Hepatocyte (in vitro differentiated cells): ENCODE measurements at places on chromosomes 11 and 22.

DNA sequence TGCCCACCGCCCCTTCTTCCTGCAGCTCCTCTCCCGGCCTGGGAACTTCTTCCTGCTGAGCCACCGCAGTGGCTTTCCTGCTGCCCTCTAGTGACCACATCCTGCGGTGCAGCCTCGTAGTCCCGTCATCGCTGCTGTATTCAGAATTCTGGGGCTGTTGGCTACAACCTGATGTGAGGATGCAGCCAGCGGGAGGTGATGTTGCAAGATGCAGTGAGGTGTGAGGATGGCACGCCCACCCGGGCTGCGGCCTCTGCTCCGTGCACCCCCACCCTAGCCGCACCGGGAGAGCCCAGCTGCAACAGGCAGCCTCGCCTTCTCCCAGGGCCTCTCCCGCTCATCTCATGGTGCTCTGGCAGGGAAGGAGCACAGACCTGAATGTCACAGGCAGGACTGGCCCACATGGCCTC lies 10.1 kb downstream of the CHST1 start:
- peak; percentile 89 for DNase-seq

GRCh38 chr22:23909296-23909898 lies 15.2 kb downstream of the MIF start:
- DNase-seq: no peak

DNA sequence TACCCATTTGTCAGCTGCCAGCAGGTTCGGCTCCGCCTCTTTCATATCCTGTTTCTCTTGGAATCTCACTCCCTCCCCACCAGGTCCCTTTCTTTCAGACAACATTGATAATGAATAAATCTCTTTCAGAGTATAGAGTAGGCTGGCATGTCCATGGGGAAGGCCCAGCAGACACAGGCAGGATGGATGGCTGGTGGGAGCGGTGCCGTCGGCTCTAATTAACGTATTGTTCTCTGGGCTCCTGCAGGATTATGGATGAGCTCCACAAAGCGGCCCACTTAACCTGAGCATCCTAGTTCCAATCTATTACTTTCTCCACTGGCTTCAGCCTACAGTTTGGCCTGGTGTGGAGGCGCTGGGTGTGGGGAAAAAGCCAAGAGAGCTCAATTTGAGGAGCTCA lies 588.0 kb downstream of the BUD13 start:
- DNase-seq: no peak

DNA sequence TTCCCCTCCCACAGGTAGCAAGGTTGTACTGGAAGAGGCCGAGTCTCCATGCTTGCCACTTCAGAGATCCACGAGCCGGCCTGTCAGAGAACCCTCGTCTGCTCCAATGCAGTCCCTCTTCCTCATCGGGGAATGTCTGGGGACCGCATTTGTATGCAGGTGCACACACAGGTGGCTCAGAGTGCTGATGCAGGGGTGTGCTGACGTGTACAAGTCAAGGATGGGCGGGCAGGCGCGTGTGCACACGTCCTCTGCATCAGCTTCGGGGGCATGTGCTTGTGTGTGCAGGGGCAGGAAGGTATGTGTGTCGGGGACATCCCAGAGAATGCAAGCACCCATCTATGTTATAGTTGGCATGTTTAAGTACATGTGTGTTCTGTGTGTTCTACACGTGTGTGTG lies 49.4 kb downstream of the ELFN2 start:
- DNase-seq: no peak

DNA sequence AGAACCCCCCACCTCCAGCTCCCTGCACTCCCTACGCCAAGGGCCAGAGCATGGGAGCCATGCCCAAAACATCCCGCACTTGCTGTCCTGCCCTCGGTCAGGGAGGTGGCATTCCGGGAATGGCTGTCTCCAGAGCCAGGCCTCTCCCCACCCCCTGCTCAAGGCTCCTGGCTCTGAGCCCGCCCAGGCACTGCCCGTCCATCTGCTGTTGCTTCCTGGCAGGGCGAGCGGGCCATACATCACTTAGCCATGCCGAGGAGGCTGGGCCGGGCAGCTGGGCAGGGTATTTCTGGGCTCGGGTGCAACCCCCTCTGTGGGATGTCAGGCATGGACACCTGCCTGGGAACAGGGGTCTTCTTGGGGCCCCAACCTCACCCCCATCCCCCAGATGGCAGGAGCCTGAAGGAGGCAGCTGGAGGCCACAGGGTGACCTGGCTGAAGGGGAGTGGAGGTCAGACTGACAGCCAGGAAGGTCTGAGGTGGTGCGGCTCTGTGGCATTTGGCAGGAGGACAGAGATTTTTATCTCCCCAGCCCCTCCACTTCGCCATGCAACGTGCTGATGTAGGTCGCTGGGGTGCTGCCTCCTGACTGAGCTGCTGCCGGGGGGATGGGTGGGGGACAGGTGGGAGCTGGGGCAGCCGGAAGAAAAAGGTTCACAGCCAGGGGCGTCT lies 8.7 kb upstream of the CABP7 start:
- no peak for DNase-seq

GRCh38 chr11:85746670-85747069 lies 60.7 kb upstream of the CCDC89 start:
- no peak for DNase-seq

DNA sequence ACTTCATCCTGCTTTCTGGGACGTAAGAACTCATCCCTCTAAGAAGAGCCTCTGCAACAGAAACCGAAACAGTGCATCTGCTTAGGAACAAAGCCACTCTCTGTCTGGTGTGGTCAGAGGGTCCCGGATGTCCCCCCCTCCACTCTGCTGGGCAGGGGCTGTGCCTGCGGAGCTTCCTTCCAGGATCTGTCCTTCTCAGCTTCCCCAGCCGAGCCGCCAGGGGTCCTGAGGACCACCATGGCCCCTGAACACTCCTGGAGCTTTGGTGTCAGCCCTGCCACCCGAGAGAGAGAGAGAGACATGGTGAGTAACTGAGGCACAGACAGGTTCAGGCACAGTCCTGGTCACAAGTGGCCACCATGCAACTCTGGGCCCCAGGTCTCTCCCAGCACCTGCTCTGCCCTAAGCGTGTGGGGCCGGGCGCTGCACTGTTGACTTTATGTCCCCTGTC lies 24.4 kb upstream of the MGAT3 start:
- peak; percentile 1 for DNase-seq

- DNase-seq: no peak
These were observed 265.4 kb upstream of the PLET1 start for GRCh38 chr11:112525844-112526590.

GRCh38 chr22:42777126-42777525 lies 56.5 kb upstream of the A4GALT start:
- DNase-seq: no peak

DNA sequence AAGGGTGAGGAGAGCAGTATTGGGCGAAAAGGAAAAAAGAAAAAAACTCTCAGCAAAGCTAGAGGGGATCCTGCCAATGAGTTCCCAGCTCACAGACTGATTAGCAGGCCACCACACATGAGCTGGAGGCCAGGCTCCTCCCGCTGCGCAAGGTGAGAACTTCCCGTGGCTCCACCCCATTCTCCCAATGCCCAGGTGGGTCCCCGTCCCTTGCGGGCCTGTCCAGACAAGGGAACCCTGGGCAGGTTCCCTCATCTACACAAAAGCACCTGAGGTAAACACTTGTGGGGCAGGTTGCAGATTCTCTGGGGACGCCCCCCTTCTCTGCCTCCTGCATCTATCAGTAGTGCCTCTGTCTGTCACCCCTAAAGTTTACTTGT lies 46.5 kb downstream of the CDPF1 start:
- DNase-seq: peak; percentile 28

GRCh38 chr11:69599502-69599901 lies 41.5 kb upstream of the CCND1 start:
- DNase-seq: no peak

GRCh38 chr11:33942954-33943353 lies 51.1 kb upstream of the LMO2 start:
- DNase-seq: no peak

DNA sequence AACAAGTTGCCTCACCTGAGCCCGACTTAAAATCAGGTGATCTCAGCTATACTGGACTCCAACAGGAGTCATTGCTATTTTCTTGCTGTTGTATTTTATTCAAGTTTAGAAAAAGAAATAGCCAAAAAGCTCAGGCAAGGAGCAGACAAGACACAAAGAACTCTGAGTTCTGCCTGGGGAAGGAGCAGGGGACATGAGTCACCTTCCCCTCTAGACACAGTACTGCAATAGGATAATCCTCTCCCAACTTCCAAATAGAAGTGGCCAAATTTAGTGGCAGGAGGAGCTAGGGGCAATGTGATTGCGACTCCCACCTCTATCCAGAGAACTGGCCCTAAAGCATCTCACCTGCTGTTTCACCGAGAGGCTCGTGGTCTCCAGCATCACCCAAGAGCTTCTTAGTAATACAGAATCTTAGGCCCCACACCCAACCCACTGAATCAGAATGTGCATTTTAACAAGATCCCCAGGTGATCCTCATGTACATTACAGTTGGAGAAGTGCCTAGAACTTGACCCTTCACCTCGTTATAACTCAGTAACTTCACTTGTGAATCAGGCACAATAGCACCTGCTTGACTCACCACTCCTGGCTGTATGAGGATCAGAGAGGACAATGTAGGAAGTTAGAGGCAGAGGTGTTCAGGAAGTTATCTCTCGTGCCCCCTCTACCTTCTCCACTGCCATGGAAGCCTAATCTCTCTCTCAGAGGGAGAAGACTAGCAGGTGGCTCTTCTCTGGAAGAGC lies 56.8 kb upstream of the FBXO3 start:
- no peak for DNase-seq

DNA sequence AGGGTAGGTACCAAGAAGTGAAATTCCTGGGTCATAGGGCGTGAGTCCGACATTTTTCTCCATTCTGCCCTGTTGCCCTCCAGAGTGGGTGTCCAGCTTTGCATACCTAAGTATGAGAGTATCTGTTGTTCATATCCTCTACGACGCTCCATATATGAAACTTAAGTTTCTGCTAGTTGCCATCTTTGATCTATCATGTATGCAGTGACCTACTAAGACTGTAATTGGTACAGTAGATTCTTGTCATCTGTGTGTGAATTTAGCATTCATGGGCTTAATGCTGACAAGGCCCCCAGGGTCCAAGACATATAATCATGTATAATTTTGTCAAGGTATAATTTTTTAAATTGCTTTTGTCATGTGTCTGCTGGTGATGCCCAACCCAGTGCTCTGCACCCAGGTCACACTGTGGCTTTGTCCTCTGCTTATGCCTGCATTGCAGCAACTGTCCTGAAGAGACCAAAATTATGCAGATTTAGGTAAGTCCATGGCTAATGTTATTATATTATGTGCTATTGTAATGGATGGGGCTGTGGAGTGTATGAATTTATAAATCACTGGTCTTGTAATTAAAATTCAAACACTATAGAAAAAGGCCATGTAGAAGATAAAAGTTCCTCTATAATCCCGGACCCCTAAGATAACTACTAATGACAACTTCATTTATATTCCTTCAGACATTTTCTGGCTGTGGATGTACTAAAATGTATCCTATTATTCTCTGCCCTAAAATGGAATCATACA lies 12.2 kb downstream of the NEAT1 start:
- no peak for DNase-seq

- no peak for DNase-seq
These were observed 22.6 kb upstream of the MRGPRX2 start for GRCh38 chr11:19083166-19083565.

GRCh38 chr11:111729831-111730311 lies 36.3 kb downstream of the PPP2R1B start:
- no peak for DNase-seq

DNA sequence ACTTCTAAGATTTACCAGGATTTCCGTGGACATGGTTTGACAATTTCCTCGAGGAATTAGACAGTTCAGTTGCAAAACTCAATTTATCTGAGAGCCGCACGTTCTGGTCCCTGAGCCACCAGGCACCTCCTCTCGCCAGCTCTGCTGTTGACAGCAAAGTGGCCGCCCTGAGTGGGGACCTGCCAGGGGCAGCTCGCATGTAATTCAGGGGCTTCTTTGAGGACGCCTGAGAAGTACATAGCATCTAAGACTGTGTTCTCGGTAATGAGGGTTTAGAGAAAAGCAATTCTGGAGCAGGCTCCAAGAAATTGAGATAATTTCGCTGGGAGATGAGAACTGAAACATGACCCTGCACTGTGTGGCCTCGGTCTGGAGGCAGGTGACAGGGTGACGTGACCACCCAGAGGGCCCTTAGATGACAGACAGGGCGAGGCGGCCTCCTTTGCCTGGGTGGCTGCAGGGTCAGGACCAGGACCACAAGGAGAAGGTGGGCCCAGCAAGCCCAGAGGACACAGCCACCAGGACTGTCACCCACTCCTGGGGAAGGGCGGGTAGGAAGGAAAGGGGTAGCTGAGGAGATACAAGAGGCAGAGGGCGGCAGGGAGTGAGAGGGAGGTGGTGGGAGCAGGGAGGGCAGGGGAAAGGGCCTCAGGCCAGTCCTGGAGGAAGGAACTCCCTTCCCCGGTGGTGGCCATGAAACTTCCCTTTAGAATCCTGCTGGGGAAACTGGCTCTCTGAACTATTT lies 55.0 kb downstream of the RTL6 start:
- no peak for DNase-seq

DNA sequence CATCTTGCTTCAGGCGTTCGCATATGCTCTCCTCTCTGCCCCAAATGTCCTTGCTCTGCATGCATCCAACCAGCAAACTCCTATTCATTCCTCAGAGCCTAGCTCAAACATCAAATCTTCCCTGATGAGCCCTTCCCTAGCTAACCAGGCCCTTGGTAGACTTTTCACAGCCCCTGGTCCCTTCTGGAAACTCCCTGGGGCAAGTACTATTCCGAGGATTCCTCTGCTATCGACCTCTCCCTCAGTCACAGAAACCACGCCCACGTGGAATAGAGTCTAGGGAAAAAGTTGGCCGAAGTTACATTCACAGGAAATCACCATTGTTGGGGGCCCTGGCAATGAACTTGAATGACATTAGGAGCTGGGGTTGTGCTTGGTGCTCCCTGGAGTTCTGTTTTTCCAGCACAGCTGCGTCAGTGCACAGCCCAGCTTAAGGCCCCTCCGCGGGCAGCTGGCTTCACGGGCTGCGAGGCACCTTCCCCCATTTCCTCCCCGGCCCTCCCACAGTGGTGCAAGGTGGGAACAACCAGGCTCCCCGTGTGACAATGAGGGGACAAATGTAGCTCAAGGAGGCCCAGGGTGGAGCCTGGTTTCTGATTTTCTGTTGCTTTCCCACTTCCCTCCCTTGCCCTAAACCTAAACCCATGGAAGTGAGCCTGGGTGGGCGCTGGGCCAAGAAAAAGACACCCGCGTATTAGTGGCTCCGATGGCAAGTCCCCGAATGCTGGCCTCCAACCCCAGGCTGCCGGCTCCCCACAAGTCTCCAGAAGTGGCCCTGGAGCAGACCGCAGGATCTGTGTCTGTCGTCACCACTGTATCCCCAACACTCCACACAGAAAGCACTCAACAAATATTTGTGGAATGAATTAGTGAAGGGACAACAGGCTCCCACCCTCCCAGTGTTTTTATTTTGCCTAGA lies 4.3 kb upstream of the ATP5MGL start:
- peak; percentile 52 for DNase-seq
